Activated CD8-positive, alpha-beta memory T cell treated with anti-CD3 and anti-CD28 coated beads for 1 hour (primary cell): ENCODE measurements at places on chromosomes 11 and 22.

- no peak for DNase-seq
Observed at GRCh38 chr11:13318498-13319295, 41.1 kb downstream of the BMAL1 start.

DNA sequence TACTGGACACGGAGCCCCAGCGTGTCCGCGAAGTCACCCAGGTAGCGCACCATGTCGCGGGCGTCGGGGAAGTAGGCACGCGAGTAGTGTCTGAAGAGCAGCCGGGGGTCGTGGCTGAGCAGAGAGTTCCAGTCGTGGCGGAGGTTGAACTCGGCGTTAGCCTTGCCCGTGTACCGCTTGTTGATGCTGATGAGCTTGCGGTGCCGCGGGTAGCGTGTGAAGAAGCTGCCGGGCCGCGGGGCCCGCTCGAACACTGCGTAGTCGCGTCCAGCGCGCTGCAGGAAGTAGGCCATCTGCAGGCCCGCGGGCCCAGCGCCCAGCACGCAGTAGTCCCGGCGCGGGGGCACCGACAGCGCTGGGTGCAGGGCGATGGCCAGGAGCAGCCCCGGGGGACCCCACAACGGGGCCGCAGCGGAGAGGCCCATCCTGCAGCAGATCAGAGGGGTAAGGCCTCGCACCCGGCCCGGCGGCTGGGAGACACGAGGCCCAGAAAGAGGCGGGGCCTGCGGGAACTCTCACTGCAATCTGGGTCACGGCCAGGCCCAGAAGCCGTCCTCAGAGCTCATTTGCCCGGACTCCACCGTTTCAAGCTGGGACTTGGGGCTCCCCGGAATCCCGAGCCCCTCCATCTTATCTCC lies 723 bp downstream of the FOXRED2 start:
- no peak for DNase-seq

GRCh38 chr11:86955361-86956120 lies at the start of gene FZD4:
Gene FZD4 (minus strand): TSS chr11:86955395. CDS start chr11:86955085, 310 bp downstream.
- DNase-seq: no peak

- no peak for DNase-seq
Observed at GRCh38 chr22:30288419-30289140, 725 bp downstream of the CASTOR1 start.

- no peak for DNase-seq
Observed at GRCh38 chr11:35321111-35321510, 98.2 kb downstream of the SLC1A2 start.

- DNase-seq: no peak
Observed at GRCh38 chr11:123381817-123382554, 48.1 kb upstream of the GRAMD1B start.
